ENCODE measurements at places on chromosomes 2 and 18.

DNA sequence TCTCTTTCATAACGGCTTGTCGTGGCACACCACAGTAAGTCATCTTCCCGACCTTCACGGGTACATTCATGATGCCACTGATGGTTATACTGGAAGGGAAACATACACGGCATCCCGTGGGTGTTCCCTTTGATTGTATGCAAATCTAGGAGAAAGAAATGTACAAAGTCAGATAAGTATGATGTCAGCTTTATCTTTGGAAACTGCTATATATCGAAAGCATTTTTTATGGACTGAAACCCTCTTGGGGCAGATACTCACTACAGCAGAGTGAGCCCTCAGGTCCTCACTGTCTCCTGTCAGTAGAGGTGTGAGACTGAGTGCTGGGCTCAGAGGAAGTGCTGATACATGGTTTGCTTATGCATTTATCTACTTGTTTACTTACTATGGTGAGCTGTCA lies 20.4 kb downstream of the PLA2R1 start:
- no peak for DNase-seq

DNA sequence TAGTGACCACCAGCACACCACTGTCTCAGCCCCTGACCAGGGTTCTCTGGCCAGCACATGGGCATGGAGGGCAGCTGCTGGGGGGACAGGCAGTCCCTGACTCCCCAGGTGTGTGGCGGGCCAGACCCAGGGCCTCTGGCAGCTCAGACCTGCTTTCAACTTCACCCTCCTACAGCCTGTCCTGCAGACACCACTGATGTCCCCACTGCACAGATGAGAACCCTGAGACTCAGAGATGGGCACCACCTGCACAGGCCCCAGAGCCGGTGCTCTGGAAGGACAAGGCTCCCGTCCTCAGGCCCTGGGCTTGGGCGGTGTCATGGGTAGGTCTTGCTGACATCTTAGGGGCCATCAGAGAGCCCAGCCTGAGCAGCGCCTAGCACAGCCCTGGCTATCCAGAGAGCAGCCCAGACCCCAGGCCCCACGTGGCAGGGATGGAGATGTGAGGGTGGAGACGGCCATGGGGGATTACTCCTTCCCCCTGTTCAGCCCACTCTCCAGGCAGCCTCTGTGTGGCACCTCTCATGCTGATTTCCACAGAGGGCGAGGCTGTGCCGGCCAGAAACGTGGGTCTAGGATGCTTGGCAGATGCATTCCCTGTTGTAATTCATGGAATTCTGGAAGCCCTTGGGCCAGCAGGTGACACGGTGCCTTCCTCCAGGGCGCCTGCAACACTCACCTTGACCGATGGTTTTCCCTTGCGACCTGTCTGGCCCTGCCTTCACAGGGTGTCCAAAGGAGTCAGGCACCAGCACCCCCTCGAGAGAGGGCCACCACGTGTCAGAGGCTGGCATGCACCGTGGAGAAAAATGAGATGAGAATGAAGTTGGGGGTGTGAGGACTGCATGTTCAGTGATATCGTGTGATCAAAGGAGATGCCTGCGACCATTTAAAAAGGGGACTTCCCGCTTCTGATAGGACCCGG lies 61.2 kb upstream of the GLI2 start:
- DNase-seq: no peak

DNA sequence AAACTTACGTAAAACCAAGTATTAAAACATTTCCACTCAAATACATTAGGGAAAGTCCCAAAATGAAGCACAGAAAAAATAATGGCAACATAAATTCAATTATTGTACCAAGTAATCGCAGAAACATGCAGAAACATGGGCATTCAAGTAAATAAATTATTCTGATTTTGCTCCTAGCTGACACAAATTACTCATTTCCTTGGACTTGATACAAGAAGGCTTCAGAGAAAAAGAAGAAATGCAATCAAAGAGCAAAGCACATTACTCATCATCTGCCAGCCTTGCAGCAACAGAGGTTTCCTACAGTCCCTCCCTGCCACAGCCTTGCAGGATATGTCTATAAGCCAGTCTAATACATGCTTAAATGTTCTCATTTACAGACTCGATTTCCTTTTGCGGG lies 439.8 kb upstream of the LYPD1 start:
- no peak for DNase-seq

GRCh38 chr18:36412778-36413177 lies 115.3 kb downstream of the FHOD3 start:
- no peak for DNase-seq

DNA sequence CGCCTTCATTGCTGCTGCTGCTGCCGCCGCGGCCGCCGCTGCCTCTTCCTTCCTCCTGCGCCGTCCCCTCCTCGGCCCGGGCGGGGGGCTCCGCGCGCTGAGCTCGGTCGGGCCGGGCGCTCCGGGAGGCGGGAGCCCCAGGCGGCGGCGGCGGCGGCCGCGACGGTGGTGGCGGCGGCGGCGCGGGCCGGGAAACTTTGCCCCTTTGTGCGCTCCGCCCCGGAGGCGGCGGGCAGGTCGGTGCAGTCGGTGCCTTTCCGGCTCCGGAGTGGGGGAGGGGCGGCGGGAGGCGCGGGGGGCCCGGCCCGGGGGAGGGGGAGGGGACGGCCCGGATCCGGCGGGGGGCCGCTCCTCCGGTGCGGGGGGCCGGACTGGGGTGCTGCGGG lies 205 bp downstream of the TET3 start:
- no peak for DNase-seq

- DNase-seq: no peak
Measured at GRCh38 chr18:61992923-61993322, 100.1 kb upstream of the RNF152 start.

- no peak for DNase-seq
Measured at GRCh38 chr18:10926621-10927161, 222.7 kb downstream of the PIEZO2 start.

- no peak for DNase-seq
Measured at GRCh38 chr2:215886022-215886421, 127.3 kb downstream of the MREG start.

DNA sequence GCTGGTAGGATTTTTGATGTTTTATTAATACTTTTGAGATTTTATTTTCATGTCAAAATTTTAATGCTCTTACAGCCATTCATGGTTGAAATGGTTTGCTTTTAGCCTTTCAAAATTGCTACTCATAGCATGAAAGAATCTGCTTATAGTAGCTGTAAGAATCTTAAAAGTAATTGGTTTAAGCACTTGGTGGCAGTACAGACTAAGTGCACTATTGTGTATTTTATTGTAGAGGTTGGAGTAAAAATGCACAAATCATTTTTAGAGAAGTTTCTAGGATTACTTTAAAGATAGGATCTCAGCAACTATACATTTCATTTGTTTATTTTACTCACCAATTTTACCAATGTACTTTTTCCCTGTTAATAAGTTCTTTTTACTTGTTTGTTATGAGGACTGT lies 205.8 kb downstream of the SPAG16 start:
- no peak for DNase-seq

DNA sequence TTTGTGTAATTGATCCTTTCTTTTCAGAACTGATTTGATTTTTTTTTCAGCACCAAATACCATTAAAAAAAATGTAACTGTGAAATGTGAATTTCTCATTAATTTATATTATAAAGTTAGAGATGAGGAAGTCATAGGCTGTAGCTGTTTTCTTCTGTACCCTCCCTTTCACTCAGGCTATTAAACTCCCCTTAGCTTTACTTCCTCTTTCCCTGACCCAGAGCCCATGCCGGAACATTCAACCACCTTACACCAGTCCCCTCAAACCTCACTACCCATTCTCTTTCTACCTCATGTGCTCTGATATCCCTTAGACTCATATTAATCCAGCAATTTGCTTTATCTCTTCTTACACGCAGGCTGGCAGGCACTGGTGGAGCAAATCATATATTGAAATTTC lies 12.4 kb downstream of the GALNT5 start:
- no peak for DNase-seq

GRCh38 chr2:143513081-143513480 lies 383.9 kb downstream of the ARHGAP15 start:
- peak; percentile 19 for DNase-seq

DNA sequence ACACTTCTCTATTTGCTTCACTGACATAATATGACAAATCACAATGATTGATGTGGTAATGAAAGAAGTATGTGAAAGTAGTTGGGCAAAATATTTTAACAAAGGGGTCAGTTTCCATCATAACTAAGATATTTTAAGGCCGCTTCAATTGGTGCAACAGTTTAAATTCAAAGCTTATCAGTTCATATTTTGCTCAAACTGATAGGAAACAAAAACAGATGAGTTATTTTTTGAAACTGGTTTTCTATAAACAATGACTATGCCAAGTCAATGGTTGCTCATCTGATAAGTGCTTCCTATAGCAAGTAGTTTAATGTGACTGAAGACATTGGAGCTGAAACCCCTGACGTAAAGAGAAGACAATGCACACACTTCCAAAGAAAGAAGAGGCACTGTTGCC lies 1290.7 kb downstream of the SUCLG1 start:
- DNase-seq: no peak

DNA sequence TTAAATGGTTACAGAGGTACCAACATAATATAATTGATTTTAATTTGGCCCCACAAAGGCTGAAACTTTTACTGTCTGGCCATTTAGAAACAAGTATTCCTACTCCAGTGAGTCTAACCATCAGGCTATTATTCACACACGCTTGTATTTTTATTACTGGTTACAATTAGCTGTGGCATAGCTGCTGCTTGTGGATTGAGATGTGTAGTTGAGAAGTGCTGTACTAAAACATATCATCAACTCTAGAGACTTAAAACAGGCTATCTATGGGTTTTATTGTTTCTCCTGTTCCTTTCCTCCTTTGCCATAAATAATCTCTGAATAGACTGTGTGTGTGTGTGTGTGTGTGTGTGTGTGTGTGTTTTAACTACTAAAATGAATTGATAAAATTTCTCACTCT lies 530.2 kb downstream of the CCDC85A start:
- DNase-seq: no peak

DNA sequence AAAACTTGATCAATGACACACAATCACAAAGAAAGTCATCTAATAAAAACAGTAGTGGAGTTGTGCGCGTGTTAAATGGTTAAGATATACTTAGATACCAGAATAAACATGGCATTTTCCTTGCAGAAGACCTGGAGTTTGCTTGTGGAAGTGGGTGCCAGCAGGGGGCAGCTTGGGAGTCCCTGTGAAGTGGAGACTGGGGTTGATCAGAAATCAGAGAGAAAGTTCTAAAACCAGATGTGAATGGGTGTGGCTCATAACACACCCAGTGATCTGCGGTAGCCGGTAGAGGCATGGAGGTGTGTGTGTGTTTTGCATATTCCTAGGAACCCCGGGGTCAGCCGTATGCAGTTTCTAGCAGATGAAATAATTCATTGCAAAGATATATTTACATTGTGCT lies 300.1 kb upstream of the TRIB2 start:
- peak; percentile 6 for DNase-seq

GRCh38 chr18:39318008-39318407 lies 1752.4 kb upstream of the CELF4 start:
- DNase-seq: no peak

GRCh38 chr2:112481528-112482233 lies at the start of gene TTL:
TSS of gene TTL (plus strand) at chr2:112482156. CDS start at chr2:112482345, 189 bp downstream.
- peak; percentile 66 for DNase-seq

- no peak for DNase-seq
Measured at GRCh38 chr2:197515315-197515738, 539 bp upstream of the MOB4 start.

GRCh38 chr2:45904946-45905631 lies 253.6 kb downstream of the PRKCE start:
- peak; percentile 85 for DNase-seq

- no peak for DNase-seq
Measured at GRCh38 chr2:111662039-111662770, 221.8 kb downstream of the ANAPC1 start.

GRCh38 chr18:3790703-3791102 lies 340.7 kb downstream of the TGIF1 start:
- no peak for DNase-seq

DNA sequence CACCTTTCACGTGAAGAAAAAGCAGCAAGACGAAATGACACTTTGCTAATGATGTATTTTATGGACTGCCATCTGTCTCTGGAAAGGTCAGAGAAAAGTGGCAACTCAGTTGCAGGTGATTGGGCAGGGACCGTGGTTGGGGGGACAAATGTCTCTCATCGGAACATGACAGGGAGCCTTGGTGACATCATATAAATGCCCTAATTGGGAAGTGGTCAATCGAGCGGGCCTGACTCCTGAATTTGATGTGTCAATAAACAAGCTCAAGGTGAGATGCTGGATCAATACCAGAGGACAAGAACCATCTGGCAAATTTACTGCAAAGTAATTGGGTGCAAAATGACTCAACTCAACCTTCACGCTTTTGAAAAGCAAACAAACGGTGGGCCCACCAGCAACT lies 151.9 kb upstream of the SKOR2 start:
- no peak for DNase-seq

DNA sequence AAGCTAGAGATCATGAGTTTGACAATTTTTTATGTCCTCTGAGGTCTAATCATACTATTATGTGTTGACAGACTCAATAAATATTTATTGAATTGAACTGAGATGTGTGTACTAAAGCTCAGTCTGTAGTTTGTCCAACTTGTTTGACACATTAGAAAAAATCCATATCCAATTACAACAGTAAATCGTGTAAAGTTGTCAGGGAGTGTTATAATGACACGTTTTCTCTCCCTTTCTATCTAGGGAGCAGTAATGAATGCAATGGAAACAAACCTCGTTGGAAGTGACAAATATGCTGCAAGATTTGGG lies 28.4 kb downstream of the ITGA4 start:
- DNase-seq: no peak

- no peak for DNase-seq
Measured at GRCh38 chr2:129957891-129958290, 21.6 kb upstream of the RAB6C start.

GRCh38 chr2:228082571-228082970 lies 98.9 kb downstream of the SPHKAP start:
- DNase-seq: no peak

- DNase-seq: no peak
Measured at GRCh38 chr18:36899289-36899688, 70.4 kb downstream of the KIAA1328 start.

GRCh38 chr2:114472726-114473125 lies 30.3 kb downstream of the DPP10 start:
- no peak for DNase-seq

DNA sequence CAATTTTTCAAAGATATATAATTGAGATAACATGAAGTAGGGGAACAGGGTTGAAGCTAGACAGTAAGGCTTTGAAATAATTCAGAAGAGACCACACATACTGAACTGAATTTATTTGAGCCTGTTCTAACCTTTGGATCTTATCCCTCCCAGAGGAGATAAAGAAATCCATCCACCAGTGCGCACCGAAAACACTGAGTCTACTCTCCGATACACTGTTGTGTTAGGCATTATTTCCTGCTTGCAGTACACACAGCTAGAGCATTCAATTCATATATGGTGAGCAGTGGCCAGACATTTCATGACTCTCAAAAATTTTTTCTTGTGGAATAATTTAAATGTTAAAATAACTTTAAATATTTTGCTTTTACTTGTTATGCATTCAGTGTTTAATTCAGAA lies 342.7 kb downstream of the GPD2 start:
- no peak for DNase-seq

- peak; percentile 76 for DNase-seq
Measured at GRCh38 chr2:110101280-110101844, 14.3 kb downstream of the MALL start.

- DNase-seq: peak; percentile 20
Measured at GRCh38 chr18:51135795-51136194, 61.7 kb downstream of the MEX3C start.

Data from cerebellar cortex (tissue), 1 donor.